GM23248 (cell line): ENCODE measurements at places on chromosomes 4 and X. TPM values are rescaled to one million over a fixed set of nuclear protein-coding genes. Genes with fewer than 3 reads are reported as not detected.

The TASL gene
- total RNA-seq: not detected in 2 replicates

The PAGE1 gene
- not detected in 2 replicates for total RNA-seq

DNA sequence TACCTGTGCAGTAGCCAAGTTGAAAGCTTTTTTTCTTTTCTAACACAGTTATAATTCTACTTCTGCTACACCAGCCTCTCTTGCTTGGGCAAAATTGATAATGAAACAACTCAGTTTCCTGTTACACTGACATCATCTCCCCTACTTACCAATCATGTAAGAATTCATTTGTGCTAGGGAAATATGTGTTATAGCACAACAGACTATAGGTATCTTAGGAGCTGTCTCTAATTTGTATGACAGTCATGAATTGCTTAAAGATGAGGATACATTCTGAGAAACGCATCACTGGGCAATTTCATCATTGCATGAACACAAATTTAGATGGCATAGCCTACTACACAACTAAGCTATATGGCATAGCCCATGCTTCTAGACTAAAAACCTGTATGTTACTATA lies 246.3 kb upstream of the ANKRD50 start:
- DNase-seq: peak; percentile 27

GRCh38 chr4:73945674-73946449 lies 36.0 kb downstream of the PF4 start:
- DNase-seq: no peak

DNA sequence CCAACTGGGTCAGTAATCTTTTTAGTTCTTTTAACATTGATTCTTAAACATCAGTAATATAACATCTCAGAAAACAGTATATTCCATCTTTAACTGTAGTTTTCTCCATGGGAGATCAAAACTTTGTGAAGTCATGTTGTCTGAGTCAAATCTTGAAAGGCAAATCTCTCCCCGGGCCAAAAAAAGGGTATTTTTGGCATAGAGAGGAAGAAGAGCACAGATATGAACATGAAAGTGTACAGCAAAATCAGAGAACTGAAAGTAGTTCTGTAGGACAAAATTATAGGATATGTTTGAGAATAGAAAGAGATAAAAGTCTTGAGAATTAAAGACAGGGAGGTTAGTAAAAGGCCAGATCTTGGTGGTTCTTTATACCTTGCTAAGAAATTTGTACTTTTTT lies 176.4 kb upstream of the GYPA start:
- DNase-seq: no peak

- no peak for DNase-seq
Measured at GRCh38 chr4:15147714-15148113, 145.4 kb downstream of the CPEB2 start.

DNA sequence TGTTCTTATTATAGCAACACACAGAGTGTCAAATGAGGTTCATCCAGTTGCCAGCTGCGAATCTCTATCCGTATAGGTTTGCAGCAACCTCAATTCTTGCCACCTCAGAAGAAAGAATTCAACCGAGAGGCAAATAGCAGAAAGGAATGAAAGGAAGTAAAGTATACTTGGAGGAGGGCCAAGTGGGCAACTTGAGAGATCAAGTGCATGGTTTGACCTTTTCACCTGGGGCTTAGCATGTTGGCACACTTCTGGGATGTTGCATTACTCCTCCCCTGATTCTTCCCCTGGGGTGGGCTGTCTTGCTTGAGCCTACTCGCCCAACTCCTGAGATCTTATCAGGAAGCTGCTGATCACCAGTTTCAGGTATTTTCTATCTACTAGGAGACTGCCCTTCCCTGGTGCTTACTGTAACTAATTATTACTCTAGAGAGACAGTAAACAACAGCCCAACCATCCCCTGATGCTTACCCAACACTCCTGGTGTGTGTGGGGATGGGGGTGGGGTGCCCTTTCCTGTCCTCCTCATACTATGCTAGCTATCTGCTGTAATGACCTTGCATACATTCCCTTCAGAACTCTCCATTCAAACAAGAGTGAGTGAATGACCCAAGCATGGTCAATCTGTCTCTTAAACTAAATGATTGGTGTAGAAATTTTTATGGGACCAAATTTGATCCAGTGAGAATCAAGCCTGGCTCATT lies 7.3 kb upstream of the TMEM33 start:
- no peak for DNase-seq

DNA sequence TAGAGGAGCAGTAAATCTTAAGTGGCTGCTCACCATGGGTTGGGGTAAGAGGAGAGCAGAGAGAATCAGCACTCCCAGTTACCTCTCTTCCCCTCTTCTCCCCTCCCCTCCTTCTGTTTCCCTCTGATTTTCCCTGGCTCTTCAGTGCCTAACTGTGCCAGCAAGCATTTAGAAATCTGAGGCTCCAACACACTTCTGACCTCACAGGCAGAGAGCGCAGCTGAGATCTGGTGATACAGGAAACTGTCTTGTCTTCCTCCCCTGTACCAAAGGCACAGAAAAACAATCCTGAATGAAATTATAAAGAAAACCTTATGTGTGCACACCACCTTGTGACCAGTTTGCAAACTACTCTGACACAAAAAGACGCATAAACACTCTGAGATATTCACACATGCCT lies 82.4 kb upstream of the SMIM10 start:
- DNase-seq: peak; percentile 54

GRCh38 chr4:41887821-41888686 lies 47.2 kb upstream of the TMEM33 start:
- DNase-seq: peak; percentile 66

DNA sequence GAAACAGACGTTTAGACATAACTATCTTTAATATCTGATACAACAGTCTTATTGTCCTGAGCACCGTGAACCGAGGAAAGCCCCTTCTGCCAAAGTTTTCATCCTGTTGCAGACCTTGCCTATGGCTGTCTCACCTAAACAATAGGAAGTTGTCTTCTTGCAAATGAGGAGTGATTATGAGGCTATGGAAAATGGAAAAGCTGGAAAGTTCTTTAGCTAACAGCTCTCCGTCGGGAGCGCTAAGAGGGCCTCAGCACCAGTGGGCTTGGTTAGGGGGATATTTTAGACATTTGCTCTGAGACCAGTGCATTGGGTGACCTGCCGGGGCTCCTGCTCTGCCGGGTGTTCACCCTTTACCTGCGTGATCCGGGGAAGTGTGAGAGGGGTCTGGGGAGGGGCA lies 28.4 kb downstream of the TMEM131L start:
- no peak for DNase-seq

- peak; percentile 26 for DNase-seq
Measured at GRCh38 chrX:148417934-148418333, 82.5 kb upstream of the AFF2 start.

DNA sequence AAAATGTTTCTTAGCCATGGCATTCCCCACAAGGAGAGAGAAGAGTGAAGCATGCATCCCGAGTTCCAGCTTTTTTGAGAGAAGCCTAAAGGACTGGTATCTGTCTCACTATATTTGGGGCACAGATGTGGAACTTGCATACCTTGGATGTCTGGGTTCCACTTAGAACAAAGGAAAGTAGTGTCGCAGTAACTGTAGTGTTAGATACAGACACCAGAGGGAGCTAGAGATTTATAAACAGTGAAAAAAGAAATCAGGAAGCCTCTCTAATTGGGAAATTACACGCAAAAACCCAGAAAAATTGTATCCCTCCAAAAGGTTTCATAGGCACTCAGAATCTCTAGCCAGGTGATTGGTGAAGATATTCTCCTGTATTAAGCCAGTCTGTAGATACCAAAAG lies 34.4 kb downstream of the AGTR2 start:
- DNase-seq: peak; percentile 28
